ENCODE measurements at places on chromosomes 3 and 15.
A peak's percentile ranks its signal among the peaks of the same experiment; 100 is the strongest.

- no peak for DNase-seq
These were observed 182.6 kb downstream of the PDZRN3 start for GRCh38 chr3:73442152-73442551.

DNA sequence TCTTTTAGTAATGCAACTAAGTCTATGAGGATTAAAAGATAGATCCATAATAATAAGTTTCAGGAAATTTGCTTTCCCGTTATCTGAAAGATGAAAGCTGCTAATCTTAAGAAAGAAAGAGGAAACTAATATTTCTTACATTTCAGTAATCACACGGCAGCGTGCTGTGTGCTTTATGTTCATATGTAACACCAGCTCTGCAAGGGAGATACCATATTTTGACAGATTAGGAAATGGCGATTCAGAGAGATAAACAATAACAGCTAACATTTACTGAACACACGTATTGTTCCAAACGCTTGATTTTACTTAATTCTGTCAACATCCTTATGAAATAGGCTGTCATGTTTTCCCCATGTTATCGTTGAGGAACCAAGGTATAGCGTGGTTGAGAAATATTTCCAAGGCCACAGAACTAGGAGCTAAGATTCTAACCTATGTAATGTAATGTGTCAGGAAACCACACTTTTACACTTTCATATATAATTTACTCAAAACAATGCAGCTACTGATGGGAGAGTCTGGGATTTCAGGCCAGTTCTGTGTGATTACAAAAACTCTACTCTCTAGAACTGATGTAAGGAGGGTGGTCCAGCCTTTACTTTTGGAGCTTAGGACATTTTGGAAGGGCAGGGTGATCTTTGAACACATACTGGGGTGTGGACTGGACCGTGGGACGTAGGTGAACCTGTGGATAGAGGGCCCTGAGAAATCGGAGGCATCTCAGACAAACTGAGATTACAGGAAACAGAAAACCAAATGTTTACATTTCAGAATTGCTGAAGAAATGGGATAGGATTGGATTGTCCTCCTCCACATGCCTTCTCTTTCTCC lies 100.6 kb downstream of the IL1RAP start:
- DNase-seq = no peak

GRCh38 chr3:189710620-189711402 lies 79.6 kb downstream of the TP63 start:
- peak; percentile 85 for DNase-seq

DNA sequence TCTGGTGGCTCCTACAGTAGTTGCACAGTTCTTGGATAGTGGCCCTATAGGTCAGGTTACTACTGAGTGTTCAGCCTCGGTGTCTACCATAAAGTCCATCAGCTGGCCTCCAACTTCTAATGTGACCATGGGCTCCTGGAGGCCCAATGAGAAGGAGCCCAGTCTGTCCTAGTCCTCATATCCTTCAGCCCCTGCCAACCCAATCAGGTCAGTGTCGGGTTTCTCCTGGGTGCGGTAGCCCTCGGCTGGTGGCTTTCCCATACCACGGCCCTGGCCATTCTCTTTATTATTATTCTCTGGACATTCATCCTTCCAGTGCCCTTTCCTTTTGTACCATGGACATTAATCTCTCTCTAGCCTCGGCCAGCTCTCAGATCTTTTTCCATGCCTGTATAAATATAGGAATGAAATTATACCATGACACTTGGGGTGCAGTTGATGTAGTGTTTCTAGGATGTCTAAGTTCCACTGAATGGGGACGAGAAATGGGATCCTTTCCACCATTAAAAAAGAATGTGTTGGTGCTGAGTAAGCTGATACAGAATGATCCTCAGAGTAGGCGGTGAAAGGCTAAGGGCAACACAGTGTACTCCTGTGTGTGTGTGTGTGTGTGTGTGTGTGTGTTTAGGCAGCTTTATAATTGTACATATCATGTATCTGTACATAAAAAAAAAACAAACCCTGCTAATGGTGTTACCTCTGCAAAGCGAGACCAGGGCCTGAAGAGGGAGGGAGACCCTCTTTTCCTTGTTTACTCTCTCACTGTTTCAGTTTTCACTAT lies 19.3 kb upstream of the NOX5 start:
- no peak for DNase-seq

GRCh38 chr3:146504498-146505197 lies 35.3 kb upstream of the PLSCR2 start:
- no peak for DNase-seq

- no peak for DNase-seq
These were observed 4.2 kb upstream of the FGF7 start for GRCh38 chr15:49418811-49419210.

- no peak for DNase-seq
These were observed 706.2 kb downstream of the GRM7 start for GRCh38 chr3:7567160-7567559.

- DNase-seq = no peak
These were observed 28.4 kb downstream of the GRIP2 start for GRCh38 chr3:14511623-14512280.

DNA sequence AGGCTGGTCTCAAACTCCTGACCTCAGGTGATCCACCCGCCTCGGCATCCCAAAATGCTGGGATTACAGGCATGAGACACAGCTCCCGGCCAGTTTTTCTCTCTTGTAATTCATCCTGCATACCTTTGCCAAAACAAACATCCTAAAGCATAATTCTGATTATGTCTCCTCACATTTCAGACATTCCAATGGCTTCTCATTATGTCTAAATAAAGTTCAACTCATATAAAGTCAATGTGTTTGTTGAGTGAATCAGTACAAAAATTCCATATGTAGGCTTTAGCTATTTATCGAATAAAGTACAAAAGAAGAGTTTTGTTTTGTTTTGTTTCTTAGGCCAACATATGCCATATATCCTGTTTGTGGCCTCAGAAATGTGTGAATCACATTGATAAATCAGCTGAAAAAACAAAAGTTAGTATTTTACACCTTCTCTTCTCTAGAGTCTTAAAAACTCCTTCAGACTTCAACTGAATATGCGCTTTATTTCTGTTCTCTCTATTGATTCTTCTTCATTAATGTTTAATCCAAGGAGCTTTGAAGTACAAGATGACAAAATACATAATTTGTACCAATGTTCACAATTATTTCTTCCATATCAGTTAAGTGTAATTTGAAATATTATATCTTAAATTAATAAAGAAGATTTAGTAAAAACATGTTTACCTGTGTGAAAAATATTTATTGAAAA lies 165.8 kb downstream of the MECOM start:
- DNase-seq = no peak
